ENCODE measurements at places on chromosomes 1 and 21. TPM values are rescaled to one million over a fixed set of nuclear protein-coding genes. Genes with fewer than 3 reads are reported as not detected.

Gene ICOSLG
- under 0.01 TPM for total RNA-seq

Gene FBXO44
- 10.1 TPM for total RNA-seq

Gene NKAIN1
- total RNA-seq, result 0.15 TPM

Gene HES2
- 0.15 TPM for total RNA-seq

Gene PRELP
- under 0.01 TPM for total RNA-seq

Gene OPRD1
- not detected for total RNA-seq

Gene ERG
- total RNA-seq, result not detected

Gene CD2
- total RNA-seq, result not detected

Gene GLRX2
- 13.1 TPM for total RNA-seq

Gene DENND2C
- 0.84 TPM for total RNA-seq

Gene HEYL
- total RNA-seq, result not detected

Gene C4BPB
- not detected for total RNA-seq

Gene PRAMEF17
- total RNA-seq, result not detected

Gene APCS
- not detected for total RNA-seq

Gene ATF3
- 4.3 TPM for total RNA-seq

Gene ZNF697
- 4.9 TPM for total RNA-seq

Gene PWP2
- total RNA-seq, result 6.7 TPM

Gene TIE1
- 1.2 TPM for total RNA-seq

Gene ADPRS
- total RNA-seq, result 42.5 TPM

Gene COX20
- 23.9 TPM for total RNA-seq

Gene LRRC53
- total RNA-seq, result not detected

Gene XCL1
- not detected for total RNA-seq

Gene FAM3B
- not detected for total RNA-seq

Gene PGLYRP4
- total RNA-seq, result not detected

Gene NBPF3
- 20.3 TPM for total RNA-seq

Gene LCE3D
- total RNA-seq, result not detected

Gene IGSF21
- not detected for total RNA-seq

Gene C1orf226
- 0.50 TPM for total RNA-seq

Gene PTCH2
- total RNA-seq, result under 0.01 TPM

Gene SELENBP1
- total RNA-seq, result 25.9 TPM

Gene CHI3L1
- total RNA-seq, result 0.59 TPM

Gene CCDC185
- not detected for total RNA-seq

Gene TRIM17
- total RNA-seq, result 0.45 TPM

Gene LRRIQ3
- total RNA-seq, result 0.17 TPM

Gene CFH
- 30.6 TPM for total RNA-seq

Gene SCYL3
- total RNA-seq, result 4.2 TPM

Gene PTGFR
- 7.0 TPM for total RNA-seq

All from bronchus fibroblast of lung (primary cell).